Epithelial cell of esophagus (primary cell): ENCODE measurements at places on chromosomes 16 and 17.

DNA sequence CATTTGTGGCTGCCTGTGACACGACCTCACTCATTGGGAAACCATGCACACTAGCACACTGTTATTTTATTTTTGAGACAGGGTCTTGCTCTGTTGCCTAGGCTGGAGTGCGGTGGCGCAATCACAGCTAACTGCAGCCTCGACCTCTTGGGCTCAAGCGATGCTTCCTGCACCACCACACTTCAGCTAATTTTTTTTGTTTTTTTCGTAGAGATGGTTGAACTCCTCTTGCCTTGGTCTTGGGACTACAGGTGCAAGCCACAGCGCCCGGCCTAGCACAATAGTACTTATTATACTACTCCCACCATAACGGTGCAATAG, 2.8 kb upstream of the NPTX1 start:
- no peak for DNase-seq

GRCh38 chr17:3222505-3222904, 15.0 kb downstream of the OR1A1 start:
- no peak for DNase-seq

DNA sequence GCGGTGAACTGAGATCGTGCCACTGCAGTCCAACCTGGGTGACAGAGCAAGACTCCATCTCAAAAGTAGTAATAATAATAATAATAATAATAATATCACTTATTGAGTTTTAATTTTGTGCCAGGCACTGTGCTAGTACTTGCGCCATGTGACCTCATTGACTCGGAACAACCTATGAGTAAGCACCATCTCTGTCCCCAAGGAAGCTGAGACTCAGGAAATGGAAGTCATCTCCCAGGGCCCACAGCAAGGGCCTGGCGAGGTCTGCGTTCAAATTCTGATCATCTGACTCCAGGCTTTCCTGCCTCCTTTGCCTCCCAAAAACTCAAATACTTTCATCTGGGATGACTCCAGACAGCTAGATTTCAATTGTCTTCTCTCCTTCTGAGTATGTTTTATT, 162.9 kb downstream of the SEC14L1 start:
- no peak for DNase-seq

DNA sequence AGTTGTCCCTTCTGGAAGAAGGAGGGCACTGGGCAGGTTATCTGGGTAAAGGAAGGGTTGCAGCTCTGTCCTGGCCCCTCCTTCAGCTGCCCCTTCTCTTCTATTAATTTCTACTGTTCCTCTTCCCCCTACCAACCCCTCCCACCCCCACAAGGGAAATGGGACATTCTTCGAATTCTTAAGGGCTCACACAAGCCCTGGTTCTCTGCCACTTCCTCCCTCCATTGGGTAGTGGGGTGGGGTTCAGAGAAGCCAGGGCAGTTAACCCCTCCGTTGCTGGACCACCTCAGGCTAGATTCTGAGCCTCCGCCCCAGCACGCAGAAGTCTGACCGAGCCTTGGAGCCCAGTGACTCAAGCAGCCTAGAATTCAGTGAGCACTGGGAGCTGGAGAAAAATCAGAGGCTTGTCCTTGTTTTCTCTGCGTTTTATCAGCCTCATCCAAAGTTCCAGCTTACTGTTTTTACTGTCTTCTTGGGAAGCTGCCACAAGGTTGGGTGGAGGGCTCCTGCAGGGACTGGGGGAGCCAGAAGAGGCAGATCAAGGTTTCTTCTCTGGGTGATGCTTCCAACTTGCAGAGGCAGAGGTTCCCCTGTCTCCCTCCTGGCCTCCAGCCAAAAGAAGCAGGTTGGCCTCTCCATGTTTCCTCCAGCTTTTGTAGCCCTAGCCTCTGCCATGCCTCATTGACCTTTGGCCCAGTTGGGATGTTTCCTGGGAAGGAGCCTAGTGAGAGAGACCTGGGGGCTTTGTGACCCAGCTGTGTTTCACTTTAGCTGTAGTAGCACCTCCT, 10.2 kb downstream of the LASP1 start:
- DNase-seq: peak; percentile 77

- DNase-seq: no peak
Measured at GRCh38 chr16:20318437-20318836, 8.9 kb downstream of the GP2 start.

GRCh38 chr16:65066651-65067050, 55.2 kb downstream of the CDH11 start:
- no peak for DNase-seq

GRCh38 chr16:49441366-49441780, 67.8 kb downstream of the C16orf78 start:
- no peak for DNase-seq

DNA sequence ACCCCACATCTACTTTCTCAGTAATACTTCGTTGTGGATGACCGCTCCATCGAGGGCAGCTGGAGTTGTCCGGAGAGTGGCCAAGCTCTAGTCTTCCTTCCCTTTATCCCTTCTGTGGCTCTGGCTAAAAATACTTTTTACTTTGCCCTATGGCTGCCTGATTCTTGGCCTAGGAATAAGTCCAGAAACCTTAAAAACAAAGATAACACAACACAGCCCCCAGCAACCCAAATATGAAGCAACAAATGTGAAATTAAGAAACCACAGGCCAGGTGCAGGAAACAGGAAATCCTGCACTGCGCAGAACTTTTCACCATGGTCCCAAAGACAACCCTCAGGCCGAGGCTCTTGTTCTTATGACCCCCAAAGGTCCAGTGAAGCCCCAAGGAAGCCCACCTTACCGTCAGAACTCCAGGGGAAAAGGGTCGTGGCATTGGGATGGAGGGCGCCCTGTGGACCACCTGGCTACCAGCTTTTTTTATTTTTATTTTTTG, 26.0 kb downstream of the TK2 start:
- DNase-seq: no peak

DNA sequence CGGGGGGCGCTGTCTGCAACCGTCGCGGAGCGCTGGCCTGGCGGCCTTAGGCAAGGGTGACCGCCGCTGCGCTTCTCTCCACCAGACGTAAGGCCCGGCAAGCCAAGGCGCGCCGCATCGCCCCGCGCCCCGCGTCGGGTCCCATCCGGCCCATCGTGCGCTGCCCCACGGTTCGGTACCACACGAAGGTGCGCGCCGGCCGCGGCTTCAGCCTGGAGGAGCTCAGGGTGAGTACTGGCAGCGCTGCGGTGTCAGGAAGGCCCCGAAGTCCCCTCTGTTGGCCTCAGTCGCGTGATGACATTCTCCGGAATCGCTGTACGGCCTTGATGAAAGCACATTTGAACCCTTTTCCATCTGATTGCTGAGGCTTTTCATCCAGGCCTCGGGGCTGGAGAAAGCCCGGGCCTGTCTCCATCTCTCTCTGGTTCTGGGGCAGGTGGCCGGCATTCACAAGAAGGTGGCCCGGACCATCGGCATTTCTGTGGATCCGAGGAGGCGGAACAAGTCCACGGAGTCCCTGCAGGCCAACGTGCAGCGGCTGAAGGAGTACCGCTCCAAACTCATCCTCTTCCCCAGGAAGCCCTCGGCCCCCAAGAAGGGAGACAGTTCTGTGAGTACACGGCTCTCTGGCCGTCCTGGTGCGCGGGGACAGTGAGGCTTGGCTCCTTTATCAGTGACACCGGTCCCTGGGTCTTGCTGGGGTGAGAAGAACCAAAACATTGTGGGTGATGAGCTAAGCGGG, 831 bp downstream of the RPL13 start:
- no peak for DNase-seq

GRCh38 chr16:65908568-65908967, 457.9 kb upstream of the CDH5 start:
- DNase-seq: no peak

DNA sequence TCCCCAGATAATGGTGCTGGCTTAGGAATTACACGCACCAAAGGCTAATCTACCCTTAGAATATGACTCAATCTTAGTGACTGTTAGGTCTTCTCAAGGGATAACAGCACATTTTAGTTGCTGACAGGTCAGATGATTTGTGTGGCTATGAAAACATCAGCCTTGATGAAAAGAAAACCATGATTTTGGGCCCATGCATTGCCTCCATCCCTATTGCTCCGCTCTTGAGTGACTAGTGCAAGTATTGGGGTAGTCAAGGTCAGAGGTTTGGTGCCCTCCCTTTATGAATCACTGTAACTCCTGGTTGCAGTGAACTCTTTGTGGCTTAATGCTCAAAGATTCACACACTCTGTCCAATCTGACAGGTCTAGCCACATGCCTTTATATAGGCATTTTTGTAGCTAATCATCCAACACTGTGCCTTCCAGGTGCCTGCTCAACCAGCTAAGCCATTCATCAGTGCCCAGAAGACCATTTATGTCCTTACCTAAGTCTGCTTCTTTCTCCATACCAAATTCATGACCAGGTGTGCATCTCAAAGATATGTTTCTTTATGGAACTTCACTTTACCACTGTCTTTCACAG, 251.6 kb downstream of the KCNJ2 start:
- peak; percentile 30 for DNase-seq
